NCI-H1048 (cell line): ENCODE measurements at places on chromosomes 3 and 15.

DNA sequence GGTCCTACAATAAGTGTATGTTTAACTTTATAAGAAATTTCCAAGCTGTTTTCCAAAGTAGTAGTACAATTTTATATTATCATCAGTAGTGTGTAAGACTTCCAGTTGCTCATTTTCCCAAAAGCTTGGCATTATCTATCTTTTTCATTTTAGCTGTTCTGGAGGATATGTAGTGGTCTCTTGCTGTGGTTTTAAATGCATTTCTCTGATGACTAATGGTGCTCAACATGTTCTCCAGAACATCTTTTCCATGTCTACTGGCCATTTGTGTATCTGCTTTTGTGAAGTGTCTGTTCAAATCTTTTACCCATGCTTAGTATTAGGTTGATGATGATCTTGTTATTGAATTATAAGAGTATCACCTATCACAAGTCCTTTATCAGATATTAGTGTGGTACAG, 13.3 kb downstream of the BCL2A1 start:
- no peak for DNase-seq

DNA sequence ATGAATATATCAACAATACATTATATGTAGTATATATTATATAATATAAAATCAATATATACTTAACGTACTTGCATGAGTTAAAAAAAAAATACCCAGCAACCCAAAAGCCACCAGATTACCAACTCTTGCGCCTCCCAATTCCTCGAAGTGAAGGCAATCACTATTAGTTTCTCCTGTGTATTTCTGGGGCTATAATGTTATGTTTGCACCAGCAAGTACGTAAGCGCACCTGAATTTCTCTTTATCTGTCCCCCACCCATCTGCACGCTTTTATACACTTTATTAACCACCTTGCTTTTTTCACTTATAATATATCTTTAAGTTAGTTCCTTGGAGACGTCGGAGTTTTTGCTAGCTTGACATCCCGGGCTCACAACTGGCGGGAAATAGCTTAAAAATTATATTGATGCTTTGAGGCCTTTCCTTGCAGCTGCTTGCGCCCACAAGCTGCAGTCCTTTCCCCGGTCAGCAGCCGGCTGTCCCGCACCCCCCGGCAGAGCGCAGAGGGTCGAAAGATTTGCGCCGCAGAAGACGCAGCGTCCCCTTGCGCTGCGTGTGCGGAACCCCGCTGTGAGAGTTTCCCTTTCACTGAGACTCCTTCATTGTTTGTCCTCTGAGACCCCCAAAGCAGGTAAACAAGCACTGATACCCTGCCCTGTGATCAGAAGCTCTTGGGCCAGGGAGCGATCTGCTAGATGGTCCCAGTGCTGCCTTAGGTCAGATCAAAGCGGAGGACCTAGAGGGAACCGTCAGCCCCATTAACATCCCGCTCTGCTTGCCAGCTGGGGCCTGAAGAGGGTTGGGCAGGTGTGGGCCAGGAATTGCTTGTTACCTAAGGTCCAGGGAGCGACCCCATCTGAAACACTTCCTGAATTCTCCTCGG, 8.9 kb upstream of the EOMES start:
- no peak for DNase-seq

- no peak for DNase-seq
Observed at GRCh38 chr3:64863226-64864212, 175.7 kb upstream of the ADAMTS9 start.

DNA sequence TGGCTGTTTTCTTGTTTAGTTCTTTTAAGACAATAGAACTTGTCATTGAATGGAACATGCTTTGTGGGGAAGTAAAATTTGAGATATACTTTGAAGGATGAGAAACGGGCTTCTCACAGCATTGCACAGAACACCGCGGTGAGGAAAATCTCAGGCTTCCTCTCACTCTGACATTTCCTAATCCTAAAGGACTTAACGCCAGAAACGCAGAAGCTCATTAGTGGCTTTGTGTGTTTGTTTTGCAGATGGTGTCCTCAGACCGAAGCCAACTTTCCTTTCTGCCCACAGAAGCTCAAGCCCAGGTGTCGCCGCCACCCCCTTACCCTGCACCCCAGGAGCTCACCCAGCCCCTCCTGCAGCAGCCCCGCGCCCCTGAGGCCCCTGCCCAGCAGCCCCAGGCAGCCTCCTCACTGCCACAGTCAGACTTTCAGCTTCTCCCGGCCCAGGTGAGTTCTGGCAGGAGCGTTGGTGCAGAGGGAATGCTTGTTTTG, 78.9 kb upstream of the BLM start:
- no peak for DNase-seq

DNA sequence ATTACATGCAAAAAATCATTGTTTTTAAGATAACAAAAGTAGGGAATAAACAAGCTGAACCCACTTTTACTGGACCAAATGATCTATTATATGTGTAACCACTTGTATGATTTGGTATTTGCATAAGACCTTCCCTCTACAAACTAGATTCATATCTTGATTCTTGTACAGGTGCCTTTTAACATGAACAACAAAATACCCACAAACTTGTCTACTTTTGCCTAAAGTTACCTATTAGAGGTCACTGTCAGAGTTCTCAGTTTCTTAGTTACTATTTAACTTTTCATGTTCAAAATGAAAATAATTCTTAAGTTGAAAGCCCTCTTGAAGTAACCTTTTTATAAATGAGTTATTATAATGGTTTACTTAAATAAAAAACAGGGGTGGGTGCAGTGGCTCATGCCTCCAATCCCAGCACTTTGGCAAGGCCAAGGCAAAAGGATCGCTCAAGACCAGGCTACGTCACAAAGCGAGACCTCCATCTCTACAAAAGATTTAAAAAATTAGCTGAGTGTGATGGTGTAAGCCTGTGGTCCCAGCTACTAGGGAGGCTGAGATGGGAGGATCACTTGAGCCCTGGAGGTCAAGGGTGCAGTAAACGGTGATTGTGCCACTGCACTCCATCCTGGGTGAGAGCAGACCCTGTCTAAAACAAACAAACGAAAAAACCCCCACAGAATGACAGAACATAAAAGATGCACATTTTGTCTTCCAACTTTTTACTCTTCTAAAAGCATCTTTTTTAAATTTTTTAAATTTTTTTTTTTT, 16.0 kb downstream of the ACTR8 start:
- DNase-seq = no peak

- no peak for DNase-seq
Observed at GRCh38 chr15:70835841-70836240, 18.1 kb downstream of the LARP6 start.

DNA sequence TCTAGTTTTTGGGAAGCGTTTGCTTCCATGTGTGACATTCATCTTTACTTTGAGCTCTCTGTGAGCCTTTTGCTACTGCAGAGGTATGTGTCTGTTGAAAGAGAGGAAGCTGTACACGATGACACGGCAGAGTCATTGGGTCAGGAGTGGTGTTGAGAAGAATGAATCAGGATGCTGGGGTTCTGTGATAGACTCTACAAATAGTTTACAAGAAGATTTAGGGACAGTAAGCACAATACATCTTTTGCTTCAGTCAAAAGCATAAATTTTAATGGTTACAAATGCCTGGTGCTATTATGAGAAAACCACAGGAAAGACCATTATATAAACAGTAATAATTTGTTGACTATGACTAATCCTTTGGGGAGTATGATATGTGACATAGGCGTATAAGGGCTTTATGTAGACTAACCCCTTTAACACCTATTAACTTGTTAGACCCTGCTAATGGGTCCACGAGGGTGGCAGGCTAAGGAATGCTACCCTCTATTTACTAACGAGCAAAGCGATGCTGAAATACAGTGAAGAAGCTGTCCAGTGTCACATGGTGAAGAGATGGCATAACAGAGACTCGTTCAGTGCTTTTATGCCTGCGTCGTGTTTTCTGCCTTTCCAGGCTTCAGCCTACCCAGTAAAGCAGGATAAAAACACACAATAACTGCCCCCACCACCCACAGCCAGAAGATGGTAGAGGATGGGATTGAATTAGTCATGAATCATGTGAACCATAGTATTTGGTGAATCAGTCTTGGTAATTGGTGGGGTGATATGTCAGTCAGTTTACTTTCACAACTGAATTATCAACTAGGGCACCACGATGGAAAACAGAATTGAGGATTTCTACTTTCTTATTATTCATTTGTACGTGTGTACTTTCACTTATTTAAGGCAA, 118.8 kb downstream of the LPP start:
- DNase-seq = no peak

DNA sequence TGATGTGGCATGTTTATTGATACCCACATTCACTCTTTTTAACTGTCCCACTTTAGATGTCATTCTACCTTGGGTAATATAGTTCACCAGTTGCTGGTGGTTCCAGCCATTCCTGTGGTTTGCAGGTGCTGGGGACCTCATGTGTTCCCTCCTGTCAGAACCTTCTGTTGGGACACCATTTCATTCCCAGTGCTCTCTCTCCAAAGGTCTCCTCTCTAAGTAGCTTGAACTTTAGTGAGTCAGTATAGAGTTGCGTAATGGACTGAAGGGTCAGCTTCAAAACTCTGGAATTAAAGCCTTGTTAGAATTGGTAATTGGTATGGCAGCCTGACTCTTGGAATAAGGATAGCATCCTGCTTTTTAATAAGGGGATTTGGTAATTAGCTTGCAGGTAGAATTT, 108.5 kb downstream of the PLCL2 start:
- no peak for DNase-seq

DNA sequence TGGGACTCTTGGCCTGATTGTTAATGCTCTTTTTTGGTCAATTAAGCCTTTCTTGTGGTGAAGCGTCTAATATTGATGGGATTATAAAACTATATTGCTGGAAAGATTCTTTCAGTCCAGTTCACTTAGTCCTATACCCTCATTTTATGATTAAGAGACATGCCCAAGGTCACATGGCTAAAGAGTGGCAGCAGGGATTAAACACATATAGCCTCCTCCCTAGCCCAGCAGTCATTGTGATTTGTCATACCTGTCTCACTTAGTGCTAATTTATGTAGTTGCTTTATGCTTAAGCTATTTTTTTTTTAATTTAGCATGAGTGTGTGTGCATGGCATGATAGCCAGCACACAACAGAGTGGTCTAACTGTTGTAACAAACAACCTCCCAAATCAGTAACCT, 9.5 kb downstream of the PARP14 start:
- no peak for DNase-seq

DNA sequence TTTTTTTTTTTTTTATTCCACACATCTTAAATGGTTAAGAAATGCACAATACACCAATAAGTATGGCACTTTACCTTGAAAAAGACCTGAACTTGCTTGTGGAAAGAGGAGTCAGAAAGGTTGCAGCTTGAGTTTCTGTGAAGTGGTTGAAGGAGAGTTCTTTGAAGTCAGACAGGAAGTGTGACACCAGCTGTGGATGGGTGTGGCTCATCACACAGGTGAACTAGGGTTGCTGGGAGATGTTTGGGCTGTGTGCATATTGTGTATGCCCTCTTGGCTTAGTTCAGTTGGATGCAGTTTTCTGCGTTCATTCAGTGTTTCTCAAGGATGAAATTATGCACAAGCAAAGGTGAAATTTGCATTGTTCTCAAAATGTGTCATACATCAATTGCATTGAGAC, 6.3 kb downstream of the AEN start:
- no peak for DNase-seq

- DNase-seq = no peak
Observed at GRCh38 chr15:41429003-41429890, 12.4 kb downstream of the RTF1 start.

DNA sequence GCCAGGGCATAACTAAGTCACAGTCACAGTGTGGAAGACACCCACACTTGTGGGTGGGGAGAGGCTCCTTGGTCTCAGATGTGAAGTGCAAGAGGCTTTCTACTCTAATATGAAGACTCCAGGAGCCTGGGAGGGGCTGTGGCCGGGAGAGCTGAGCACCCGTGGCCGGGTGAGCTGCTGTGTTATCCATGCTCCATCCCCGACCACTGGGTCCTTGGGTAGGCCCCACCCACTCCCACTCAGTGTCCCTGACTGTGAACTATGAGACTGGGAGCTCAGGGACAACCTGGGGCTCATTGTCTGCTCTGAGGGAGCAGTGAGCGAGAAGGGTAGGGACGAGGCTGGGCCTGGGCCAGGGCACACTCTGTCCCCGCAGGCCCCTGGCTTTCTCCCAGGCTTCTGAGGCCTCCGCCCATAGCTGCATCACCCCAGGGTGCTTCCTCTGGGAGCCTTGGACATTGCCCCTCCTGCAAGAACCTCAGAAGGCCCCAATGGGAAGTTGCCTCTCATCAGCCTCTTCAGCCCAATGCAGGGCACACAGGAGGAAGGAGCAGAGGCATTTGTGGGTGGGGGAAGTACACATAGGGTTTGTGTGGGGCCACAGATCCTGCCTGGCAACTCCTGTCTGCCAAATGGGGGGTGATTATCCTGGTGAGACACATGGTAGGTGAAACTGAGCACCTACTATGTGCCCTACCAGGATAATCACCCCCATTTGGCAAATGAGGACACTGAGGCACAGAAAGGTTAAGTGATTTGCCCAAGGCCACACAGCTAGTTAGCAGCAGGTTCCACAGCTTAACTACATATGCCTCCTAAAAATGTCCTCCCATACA, 2.4 kb downstream of the ANPEP start:
- no peak for DNase-seq

DNA sequence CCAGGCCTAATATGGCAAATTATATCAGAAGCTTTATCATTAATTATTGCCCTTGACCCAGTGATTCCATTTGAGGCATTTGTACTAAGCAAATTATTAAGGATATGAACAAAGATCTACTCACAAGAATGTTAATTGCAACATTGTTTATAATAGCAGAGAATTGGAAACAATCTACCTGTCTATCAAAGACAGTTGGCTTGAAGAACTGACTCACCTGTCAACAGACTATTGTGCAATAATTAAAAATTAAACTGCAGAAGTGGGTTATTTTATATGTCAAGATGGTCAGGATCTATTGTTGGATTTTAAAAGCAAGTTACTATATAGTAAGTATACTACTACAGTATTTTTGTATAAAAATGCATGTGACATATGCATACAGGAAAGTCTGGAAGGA, 6.7 kb upstream of the FETUB start:
- DNase-seq = no peak

- no peak for DNase-seq
Observed at GRCh38 chr15:35929740-35930444, 383.9 kb upstream of the DPH6 start.

DNA sequence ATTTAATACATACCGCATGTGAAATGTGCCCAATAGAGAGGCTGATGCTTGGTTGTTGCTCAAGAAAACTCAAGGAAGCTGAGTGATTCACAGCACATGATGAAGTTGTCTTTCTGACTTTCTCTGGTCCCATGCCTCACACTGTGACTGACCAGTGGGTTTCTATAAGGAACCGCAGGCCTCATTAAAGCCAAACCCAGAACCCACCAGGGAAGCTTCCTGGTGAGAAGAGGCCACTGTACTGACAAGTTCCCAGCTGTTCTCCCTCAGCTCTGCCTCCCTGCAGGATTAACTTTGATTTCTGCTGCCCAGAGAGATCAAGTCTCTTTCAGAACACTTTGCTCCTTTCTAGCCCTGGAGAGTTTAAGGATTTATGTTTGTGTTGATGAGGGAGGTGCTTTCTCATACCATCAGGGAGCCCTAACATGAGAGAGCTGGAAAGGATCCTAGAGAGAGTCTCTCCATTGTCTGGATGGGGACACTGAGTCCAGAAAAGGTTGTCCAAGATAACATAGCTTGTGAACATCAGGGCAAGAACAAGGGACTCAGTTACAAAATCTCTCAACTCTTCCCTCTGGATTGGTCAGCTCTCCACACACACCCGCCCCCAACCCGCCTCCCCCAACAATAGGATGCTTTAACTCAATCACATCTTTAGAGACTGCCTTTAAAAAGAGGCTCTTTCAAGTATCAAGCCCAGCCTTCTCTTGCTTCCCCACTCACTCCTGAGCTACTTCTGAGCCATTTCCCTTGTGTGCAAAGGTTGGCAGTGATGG, 303.2 kb upstream of the TLE3 start:
- DNase-seq = no peak

GRCh38 chr3:5272387-5272786, 84.9 kb downstream of the EDEM1 start:
- no peak for DNase-seq
